ENCODE measurements at places on chromosomes 2 and 18.
A peak's percentile ranks its signal among the peaks of the same experiment; 100 is the strongest.

DNA sequence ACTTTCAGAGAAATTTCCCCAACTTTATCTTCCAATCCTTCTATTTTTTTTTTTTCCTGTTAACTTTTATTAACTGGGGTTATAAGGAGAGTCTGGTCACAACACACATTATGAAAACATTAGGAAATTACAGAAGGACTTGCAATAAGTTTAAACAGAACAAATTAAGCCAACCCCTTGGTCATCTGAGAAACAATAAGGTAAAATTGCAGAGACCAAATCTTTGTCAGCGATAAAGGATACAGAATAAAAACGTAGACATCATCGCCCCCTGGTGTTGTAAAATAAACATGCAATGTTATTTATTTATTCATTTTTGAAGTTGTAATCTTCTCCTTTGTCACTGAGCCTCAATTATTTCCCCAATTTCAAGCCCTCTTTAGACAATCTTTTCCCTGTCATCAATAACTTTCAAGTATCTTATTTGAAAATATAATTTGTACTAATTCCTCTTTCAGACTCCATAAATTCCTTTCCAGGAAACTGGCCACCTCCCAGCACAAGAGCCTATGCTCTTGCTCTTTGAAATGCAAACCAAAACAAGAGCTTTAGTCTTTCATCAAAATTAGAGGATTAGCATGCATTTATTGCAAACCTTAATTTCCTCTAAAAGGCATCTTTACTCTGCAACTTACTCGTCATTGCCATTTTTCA, 19.5 kb downstream of the G6PC2 start:
- DNase-seq = no peak

- DNase-seq = no peak
These were observed 300.3 kb upstream of the GULP1 start for GRCh38 chr2:187991389-187991788.

GRCh38 chr2:238306672-238306998, 13.7 kb upstream of the TRAF3IP1 start:
- DNase-seq = no peak

- DNase-seq = peak; percentile 96
These were observed 87.3 kb downstream of the ACAA2 start for GRCh38 chr18:49725809-49726674.

- no peak for DNase-seq
These were observed 77.3 kb downstream of the KCTD1 start for GRCh38 chr18:26471027-26471426.

DNA sequence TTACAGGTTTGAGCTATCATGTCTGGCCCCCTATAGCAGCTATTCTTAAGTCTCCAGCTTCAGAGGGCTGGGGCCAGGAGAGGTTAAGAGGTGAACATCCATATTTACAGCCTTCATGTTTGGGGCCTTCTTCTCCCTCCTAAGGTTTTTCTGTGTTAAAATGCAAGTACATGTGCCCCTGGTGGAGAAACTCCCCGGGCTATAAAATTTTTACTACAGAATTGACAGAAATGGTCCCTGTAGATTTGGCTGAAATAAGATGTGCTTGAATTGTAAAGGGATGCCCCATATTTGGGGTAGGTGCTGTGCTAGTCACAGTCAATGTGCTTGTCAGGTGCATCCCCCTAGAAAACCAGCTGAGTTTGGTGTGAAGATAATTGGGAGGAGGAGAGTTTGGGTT, 263.3 kb upstream of the CXCR4 start:
- no peak for DNase-seq
